Lower lobe of right lung (tissue), 2 donors: ENCODE measurements at places on chromosomes 13 and 19. TPM values are rescaled to one million over a fixed set of nuclear protein-coding genes. Genes with fewer than 3 reads are reported as not detected.

- DNase-seq = no peak
Observed at GRCh38 chr13:38849315-38849714, 141.3 kb downstream of the STOML3 start.

DNA sequence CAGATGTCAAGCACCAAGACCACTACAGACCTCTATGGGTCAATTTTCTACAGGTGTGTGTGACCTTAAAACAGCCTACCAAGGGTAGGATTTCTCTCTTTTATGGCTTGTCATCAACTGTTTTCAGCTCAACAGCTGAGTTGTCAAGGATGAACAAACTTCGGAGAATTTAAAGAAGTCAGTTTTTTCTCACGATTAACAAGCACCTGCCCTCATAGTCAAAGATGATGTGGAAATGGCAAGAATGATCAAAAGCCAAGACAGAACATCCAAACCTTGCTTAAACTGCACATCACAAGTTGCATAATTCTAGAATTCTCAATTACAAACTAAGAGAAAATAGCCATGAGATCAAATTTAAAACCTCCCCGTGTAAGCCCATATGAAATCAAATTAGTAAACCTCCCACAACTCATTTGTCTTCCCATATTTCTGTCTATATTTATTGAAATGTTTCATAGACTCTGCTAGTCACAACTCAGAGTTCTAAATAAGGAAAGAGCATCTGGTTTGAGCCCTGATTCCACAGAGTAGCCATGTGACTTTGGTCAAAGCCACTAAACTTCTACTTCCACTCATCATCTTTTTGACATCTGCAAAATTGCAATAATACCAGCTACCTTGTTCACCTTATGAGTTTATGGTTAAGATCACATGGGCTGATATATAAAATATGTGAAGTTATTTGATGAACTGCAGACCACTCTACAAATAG, 521.5 kb upstream of the HTR2A start:
- no peak for DNase-seq

DNA sequence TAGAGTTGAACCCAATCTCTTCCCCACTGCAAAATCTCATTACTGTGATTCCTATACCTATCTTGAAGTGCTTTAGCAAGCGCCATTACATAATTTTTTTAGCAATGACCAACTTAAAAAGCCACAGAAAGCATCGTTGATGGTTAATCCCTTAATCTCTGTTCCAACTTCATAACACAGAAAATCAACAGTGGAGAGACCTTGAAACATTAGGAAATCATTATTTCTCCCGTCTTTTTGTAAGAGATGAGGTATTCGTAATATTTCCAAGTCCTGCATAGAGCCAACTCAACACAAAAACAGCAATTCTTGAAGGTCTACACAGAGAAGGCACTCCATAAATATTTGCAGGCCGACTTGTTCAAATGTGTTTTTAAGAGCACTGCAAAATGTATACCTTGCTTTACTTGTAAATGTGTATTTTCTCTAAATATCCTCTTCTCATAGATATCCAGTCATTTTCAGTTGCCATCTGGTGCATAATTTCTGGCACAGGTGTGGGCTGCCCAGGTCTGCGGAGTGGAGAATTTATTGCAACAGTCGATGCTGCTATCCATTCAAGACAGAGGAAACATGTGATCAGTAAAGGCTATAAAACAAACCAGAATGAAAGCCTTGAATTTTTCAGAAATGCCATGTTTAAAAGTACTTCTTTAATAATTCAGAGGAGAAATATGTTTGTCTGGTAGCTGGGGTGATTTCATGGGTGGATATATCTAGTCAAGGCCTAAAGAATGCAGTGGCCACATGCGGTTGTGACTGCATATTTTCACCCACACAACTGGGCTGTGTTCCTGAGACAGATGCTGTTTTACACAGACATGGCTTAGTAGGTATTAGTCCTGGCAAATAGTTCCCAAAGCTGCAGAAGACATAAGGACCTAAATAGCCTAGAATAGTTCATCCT, 234.3 kb upstream of the STARD13 start:
- no peak for DNase-seq

- peak; percentile 64 for DNase-seq
Observed at GRCh38 chr19:53977991-53978731, 13.3 kb upstream of the CACNG6 start.

GRCh38 chr13:27483421-27483820, 33.1 kb upstream of the MTIF3 start:
- DNase-seq = no peak

DNA sequence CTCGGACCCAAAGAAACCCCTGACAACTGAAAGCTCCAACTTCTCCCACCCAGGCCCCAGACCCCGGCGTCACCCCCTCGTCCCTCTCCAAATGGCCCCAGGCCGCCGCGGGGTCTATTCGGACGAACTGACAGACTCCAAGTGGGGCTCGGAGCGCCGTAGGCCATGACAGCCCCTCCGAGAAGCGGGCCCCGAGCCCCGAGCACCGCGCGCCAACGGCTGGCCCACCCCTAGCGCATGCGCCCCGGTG, 360 bp downstream of the DDX39A start:
- no peak for DNase-seq

DNA sequence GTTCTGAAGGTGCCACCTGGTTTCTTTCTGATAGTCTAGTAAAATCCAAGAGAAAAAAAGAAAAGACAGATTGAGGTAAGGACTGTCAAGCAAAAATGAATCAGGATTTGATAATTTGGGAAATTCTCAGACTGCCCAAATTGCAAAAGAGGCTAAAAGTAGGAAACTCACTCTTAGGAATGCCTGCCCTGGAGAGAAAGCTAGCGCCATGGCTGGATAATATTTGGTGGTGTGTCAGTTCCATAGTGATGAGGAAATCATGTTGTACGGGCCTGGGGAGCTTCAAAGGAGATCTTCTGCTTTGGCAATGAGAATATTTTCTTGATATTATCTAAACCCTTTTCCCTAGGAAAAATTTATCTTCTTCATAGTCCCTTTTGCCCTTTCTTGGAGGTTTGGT, 1008.1 kb upstream of the SLC10A2 start:
- DNase-seq = no peak

DNA sequence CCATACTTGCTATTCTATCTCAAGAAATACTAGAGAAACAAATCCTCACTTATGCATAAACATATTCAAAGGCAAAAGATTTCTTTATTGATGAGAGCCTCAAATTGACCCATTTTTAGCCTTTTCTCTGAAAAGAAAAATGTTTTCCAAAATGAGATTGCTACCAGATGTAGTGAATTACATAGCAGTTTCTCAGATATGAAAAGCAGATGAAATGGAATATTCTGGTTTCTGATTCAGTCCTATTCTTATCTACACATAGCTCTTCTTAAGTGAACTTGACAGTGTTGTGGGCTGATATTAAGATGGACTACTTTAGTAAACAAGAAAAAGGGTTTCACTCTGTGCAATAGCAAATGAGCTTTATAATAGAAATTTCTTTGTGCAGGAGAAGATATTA, 183.5 kb downstream of the DNAJC15 start:
- DNase-seq = no peak

- no peak for DNase-seq
Observed at GRCh38 chr13:46179969-46180763, 1.8 kb downstream of the LCP1 start.

GRCh38 chr19:10724573-10725071, 6.7 kb downstream of the DNM2 start:
- DNase-seq = no peak

- DNase-seq = no peak
Observed at GRCh38 chr13:33004511-33004910, 11.7 kb upstream of the KL start.

DNA sequence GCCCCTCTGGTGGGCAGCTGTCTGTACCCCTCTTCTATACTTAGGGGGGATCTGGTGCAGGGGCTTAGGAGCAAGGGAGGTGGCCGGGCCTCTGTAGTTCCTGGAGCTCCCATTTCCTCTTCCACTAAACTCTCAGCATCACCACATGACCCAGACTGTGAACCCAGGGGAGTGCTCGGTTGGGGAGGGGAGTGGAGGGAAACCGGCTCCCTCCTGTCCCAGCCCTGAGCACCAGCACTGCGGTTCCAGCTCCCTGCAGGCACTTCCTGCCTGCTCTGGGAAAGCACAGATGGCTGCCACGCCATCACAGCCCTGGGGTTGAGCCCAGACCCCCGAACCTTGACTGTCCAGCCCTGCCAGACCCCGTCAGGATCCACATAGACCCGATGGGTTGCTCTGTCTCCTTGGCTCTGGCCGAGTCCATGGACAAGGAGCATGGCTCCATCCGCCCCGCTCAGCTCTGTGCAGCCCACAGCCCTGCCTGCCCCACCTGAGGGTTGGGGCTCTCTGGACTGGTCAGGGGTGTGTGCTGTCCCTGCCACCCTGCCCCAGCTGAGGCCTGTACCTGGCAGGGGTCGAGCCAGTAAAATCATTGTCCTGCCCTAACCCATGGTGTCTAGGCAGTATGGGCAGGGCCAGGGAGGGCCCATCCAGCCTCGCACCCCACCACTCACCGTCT, 36.0 kb upstream of the SLC7A10 start:
- DNase-seq = no peak

- no peak for DNase-seq
Observed at GRCh38 chr19:17716309-17716929, 2.9 kb upstream of the MAP1S start.

GRCh38 chr19:7866399-7867091, 7.6 kb downstream of the PRR36 start:
- no peak for DNase-seq

DNA sequence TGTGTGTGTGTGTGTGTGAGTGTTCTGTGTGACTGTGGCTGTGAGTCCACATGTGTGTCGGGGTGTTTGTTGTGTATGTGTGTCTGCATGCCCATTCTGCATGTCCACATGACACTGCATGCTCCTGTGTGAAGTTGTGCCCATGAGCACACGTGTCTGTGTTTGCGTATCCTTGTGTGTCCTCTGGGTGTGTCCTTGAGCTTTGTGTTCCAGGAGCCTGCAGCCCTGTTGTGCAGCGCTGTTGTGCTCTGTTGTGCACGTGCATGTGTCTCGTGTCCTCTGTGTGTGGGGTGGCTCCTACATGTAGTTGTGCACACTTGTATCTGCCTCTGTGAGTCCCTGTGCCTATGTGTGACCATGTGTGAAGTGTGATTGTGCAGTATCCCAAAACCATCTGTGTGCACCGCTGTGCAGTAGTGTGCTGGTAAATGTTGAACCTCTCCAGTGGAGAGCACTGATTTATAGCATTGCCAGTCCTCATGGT, 2.2 kb upstream of the ARHGEF18 start:
- DNase-seq = no peak

DNA sequence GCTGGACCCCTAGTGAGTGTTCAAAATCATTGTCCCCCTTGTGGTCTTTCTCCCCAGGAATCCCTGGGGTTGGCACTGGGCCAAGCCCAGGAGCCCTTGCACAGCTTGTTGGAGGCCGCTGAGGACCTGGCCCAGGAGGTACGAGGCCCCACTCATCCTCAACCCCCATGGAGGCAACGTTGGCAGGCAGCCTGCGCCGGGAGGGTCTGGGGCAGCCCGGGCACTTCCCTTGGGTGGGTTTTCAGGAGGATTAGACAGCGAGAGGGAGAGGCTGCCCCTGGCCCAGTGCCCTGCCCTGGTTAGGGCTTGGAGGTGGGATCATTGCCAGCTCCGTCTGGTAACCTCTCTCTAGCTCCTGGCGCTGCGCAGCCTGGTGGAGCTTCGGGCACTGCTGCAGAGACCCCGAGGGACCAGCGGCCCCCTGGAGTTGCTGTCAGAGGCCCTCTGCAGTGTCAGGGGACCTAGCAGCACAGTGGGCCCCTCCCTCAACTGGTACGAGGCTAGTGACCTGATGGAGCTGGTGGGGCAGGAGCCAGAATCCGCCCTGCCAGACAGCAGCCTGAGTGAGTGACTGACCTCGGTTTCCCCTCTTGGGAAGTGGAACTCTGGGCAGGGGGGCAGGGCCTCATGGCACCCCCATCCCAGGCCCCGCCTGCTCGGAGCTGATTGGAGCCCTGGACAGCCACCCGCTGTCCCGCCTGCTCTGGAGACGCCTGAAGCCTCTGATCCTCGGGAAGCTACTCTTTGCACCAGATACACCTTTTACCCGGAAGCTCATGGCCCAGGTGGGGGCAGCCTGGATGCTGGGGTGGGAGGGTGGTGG, 3.0 kb downstream of the ABCA7 start:
- DNase-seq = no peak

- DNase-seq = no peak
Observed at GRCh38 chr13:90302107-90302506, 1045.4 kb upstream of the MIR17HG start.

- DNase-seq = no peak
Observed at GRCh38 chr13:45206340-45206739, 5.5 kb upstream of the KCTD4 start.

DNA sequence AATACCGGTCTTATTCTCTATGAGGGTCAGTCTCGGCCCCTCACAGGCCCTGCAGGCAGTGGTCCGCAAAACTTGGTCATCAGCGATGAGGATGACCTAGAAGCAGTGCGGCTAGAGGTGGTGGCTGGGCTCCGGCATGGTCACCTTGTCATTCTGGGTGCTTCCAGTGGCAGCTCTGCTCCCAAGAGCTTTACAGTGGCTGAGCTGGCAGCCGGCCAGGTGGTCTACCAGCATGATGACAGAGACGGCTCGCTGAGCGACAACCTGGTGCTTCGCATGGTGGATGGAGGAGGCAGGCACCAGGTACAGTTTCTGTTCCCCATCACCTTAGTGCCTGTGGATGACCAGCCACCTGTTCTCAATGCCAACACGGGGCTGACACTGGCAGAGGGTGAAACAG, 1.8 kb downstream of the FREM2 start:
- DNase-seq = no peak

DNA sequence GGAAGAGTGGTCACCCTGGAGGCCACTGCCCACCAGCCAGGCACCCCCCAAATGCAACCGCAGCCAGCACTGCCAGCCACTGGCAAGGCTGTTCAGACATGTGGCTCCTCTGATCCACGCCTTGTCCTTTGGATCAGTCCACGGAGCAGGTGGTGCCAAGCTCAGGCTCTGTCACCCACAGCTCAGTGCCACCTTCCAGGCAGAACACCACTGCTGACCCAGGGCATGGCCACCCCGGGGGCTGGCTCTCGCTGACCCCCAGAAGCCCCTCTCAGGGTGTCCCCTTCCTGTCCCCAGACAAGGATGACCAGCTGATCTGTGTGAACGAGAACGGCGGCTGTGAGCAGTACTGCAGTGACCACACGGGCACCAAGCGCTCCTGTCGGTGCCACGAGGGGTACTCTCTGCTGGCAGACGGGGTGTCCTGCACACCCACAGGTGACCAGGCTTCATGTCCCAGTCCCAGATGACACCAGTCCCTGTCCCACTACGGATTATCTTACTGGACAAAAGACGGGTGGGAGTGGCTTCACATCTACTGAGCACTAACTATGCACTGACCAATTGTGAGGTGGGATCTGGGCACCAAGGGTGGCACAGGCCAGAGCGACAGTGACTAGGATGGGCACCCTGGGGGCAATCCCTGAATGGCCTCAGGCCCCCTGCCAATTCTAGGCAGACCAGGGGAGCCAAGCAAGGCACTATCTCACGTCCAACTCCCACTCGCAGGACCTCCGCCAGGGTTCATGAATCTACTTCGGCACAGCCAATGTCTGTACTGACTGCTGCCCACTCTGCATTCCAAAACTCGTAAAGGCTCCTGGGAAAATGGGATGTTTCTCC, 7.0 kb upstream of the F10 start:
- peak; percentile 28 for DNase-seq

Gene RUBCNL
- 3.5 TPM for total RNA-seq

Gene FXYD1
- 49.7 TPM for total RNA-seq

Gene ZNF566
- total RNA-seq = 11.3 TPM

Gene B9D2
- 8.2 TPM for total RNA-seq

Gene FUT1
- total RNA-seq = 13.2 TPM

Gene CHERP
- total RNA-seq = 35.4 TPM

Gene ZNF302
- total RNA-seq = 27.2 TPM
